ENCODE measurements at places on chromosomes 7 and 10.

- no peak for DNase-seq
Observed at GRCh38 chr10:6535156-6535764, 44.8 kb downstream of the PRKCQ start.

DNA sequence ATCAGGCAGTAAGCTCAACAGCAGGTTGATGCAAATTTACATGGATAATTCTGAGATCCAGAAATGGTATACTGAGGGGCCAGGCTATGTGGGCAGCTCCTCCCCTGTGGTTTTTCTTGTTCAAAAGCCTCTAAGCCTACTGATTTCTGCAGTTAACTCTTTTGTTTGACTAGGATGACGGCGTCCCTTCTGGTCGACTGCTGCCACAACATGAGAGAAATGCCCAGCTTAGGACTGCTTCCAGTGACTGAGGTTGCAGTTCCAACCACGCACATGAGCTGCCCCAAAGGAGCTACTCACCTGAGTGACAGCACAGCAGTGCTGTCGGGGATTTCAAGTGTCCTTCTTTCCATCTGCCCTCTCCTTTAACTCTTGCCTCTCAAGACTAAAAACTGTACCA, 973.0 kb upstream of the GHITM start:
- no peak for DNase-seq

DNA sequence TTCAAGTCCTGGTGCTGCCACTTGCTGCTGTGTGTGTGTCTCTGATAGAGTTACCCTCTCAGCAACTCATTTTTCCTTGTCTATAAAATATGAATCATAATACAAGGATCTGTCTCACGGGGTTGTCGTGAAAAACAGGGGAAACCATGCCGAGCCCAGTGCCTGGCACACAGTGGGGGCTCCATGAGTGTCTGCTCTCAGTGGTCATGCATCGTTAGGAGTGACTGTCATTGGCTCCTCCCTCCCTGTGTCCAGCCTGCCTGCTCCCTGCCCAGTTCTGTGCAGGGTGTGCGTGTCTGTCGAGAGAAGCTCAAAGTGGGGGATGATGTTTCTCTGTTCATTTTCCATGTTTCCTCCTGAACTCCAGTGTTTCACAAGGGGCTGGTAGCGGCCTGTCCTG, 83.6 kb upstream of the LRRC4 start:
- no peak for DNase-seq

DNA sequence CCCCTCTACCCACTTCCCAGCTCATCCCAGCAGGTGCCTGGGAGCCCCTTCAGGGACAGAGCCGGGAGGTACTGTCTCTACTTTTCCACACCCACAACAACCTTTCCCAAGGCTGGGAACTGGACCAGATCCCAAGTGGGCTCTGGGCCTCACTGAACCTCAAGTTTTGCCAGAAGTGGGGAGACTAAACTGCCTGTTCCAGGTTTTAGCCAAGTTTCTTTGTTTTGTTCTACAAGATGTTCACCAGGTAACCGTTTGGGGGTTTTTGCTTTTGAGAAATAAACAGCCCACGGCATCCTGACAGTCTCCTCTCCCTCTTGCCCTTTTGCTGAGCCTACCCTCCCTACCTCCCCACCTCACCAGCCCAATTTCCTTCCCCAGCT, 10.6 kb upstream of the EMX2 start:
- no peak for DNase-seq

GRCh38 chr7:151869455-151869854, 7.5 kb downstream of the PRKAG2 start:
- DNase-seq = no peak

GRCh38 chr10:89548673-89549072, 13.3 kb upstream of the SLC16A12 start:
- DNase-seq = no peak
